ENCODE measurements at places on chromosomes 12 and 14. TPM values are rescaled to one million over a fixed set of nuclear protein-coding genes. Genes with fewer than 3 reads are reported as not detected.

GRCh38 chr12:48995086-48995879 lies 3.9 kb downstream of the DDN start:
- DNase-seq: peak; percentile 48

DNA sequence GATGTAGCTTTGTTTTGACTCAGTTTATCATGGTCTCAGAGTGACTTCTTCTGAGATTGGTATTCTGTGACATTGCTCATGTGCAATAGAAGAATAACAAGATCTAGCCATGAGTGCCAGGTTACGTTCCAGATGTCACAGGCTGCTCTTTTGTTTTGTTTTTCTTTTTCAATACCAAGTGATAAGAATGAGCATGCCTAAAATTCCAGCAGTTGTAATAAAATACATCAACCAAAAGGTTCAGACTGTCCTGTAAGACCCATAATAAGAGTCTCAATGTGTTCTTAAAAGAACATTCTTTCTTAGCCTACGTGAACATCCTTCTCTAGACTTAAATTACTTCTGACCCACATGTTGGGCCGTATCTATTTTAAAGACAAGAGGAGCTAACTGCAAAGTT lies 669.2 kb downstream of the DIO2 start:
- peak; percentile 54 for DNase-seq

DNA sequence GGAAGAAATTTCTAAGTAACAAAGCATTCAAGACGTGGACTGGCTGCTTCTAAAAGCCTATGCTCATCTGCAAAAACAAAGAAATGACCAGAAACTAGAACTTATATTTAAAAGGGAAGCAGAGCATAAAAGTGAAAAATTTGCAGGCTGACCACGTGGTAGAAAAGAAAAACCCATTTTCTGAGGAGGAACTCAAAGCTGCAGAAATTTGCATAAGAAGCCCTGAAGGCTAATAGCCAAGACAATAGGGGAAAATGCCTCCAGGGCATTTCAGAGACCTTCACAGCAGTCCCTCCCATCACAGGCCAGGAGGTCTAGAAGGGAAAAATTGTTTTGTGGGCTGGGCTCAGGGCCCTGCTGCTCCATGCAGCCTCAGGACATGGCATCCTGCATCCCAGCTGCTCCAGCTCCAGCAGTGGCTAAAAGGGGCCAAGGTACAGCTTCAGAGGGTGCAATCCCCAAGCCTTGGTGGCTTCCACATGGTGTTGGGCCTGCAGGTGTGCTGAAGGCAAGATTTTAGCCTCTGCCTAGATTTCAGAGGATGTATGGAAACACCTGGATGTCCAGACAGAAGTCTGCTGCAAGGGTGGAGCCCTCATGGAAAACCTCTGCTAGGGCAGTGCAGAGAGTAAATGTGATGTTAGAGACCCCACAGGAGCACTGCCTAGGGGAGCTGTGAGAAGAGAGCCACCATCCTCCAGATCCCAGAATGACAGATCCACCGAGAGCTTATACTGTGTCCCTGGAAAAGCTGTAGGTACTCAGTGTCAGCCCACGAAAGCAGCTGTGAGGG lies 55.5 kb downstream of the CHGA start:
- DNase-seq: no peak

DNA sequence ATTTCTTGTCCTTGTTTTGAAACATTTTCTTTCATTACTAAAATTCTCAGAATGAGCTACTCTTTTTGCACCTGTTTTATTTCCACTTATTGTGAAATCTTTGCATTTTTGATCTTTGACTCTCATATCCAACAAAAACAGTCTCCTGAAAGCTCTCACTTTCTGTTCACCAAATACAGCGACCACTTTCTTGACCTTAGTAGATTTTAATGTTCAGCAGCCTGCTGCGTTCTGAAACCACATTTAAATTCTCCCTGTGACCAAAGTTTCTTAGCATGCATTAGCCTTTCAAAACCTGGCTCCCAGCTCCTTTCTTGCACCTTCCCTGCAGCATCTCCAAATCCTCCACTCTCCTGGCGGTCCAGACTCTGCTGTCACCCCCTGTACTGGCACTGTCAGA lies 404.4 kb upstream of the PDE3A start:
- DNase-seq: no peak

DNA sequence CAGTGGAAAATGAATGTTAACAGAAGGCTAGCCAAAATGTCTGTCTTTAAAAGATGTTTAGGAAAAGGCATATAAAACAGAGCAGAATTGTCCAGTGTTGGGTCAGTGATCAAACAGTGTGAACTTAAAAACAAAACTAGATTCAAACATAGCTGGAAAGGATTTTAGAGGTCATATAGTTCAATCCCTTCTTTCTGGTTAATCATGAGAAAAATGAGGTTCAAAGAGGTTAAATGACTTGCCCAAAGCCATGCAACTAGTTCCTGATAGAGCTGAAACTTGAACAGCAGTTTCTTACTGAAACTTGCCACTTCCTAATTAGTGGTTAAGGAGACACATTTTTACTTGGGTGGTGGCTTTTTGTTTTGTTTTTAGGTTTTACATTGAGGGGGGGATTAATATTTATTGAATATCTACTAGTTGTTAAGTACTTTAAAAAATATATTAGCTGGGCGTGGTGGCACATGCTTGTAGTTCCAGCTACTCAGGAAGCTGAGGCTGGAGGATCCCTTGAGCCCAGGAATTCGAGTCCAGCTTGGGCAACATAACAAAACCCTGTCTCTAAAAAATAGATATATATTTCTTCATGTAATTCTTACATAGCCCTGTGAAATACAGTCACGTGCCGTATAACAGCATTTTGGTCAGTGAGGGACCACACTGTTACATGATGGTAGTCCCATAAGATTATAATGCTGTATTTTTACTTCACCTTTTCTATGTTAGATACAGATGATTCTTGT lies 20.4 kb downstream of the ACVR1B start:
- DNase-seq: no peak

DNA sequence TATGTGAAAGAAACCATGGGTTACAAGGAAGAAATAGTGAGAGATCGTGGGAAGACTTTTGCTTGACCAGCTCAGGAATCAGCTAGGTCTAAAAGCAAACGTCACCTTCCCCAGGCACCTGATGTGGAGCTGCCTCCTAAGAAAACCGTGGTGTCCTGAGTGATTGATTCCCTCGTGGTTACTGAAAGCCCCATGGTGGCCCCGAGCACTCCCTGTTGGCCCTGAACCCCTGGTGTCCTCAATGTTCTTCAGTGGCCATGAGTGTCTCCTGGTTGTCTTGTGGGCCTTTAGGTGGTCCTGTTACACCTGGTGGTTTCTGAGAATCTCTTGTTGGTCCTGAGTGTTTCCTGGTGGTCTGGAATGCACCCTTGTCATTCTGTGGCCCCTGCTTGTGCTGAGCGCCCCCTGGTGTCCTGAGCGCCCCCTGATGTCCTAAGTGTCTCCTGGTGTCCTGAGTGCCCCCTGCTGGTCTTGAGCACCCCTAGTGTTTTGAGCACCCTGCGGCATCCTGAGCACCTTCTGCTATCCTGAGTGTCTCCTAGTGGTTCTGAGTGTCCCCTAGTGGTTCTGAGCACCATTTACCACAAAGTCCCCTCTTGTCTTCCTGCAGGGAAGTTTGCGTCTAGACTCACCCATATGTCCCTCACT lies 518.7 kb downstream of the TMEM121 start:
- no peak for DNase-seq

- no peak for DNase-seq
Observed at GRCh38 chr14:69013943-69014782, 35.1 kb upstream of the ACTN1 start.

GRCh38 chr14:104822821-104823615 lies 22.1 kb downstream of the ZBTB42 start:
- DNase-seq: no peak

GRCh38 chr14:101123618-101124510 lies 220.3 kb upstream of the RTL1 start:
- DNase-seq: peak; percentile 32

DNA sequence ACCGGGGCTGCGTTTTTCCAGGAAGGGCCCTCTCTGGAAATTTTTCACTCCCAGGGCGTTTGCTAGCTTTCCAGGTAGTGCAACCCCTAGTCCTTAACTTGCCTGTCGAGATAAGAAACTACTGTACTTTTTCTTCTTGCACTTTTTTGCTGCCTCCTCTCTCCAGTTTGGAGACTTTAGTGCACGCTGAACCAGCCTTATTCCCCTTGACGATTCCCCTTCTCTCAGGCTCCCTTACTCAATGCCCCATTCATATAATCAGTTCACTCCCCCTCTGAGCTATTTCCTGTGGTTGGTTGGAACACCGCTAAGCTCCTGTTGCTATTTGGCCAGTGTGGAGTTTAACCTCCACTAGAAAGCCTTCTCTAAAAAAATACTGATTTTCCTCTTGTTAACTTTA lies 682 bp downstream of the CREBL2 start:
- DNase-seq: peak; percentile 77

Gene ARL1
- total RNA-seq: 129 TPM

Gene KIF26A
- 1.4 TPM for total RNA-seq

Data from astrocyte (in vitro differentiated cells and primary cell).